ENCODE measurements at places on chromosomes 7 and 10. TPM values are rescaled to one million over a fixed set of nuclear protein-coding genes. Genes with fewer than 3 reads are reported as not detected.

DNA sequence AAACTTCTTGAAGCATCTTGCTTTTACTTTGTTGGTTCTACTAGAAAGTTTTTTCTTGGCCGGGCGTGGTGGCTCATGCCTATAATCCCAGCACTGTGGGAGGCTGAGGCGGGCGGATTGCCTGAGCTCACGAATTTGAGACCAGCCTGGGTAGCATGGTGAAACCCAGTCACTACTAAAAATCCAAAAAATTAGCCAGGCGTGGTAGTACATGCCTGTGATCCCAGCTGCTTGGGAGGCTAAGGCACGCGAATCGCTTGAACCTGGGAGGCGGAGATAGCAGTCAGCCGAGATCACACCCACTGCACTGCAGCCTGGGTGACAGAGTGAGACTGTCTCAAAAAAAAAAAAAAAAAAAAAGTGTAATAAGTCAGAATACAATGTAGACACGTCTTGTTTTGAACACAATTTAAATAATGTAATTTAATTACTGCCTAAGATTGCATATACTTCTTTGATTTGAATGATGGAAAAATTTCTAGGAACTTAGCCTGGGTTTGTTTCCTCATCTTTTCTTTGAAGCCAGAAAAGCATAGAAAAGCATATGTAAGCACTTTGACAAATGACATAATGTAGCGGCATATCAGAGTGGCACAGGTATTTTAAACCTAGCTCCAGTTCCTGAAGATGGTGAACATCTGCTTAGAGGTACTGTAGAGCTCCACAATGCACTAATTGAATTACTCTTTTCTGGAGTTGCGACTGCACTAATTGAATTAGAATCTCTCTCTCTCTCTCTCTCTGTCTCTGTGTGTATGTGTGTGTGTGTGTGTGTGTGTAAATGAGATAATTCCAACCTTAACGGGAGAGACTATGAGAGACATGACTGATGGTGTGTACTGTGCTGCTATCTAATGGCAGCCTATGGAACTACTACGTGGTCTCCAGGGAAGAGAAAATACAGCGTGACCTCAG lies 87.8 kb downstream of the BTRC start:
- DNase-seq, result no peak

Gene EPHA1
- total RNA-seq, result 6.2 TPM

GRCh38 chr10:103845972-103846371 lies 9.4 kb downstream of the SH3PXD2A start:
- no peak for DNase-seq

Gene AGAP9
- total RNA-seq, result 9.2 TPM

Gene OR6B1
- under 0.01 TPM for total RNA-seq

GRCh38 chr10:103558911-103559310 lies 65.4 kb downstream of the NEURL1 start:
- DNase-seq, result no peak

Gene KCND2
- under 0.01 TPM for total RNA-seq

Gene OLAH
- not detected for total RNA-seq

Gene LRRD1
- under 0.01 TPM for total RNA-seq

Gene NEURL1
- 6.7 TPM for total RNA-seq

DNA sequence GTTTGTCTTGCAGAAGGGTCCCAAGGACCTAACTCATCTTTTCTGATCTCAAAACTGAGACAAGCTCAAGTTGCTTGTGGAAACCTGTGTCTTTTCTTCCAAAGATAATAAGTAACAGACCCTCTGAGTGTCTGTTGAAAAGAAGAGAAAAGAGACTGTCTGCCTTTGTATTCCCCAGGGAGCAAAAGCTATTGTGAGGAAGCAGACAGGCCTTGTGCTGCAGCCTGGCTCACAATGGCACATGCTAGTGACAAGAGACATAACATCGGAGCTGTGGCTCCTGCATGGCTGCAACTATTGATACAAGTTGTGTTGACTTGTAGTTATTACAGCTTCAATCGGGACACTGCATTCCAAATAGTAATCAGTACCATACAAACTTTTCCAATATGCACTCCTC lies 202.9 kb downstream of the DKK1 start:
- no peak for DNase-seq

DNA sequence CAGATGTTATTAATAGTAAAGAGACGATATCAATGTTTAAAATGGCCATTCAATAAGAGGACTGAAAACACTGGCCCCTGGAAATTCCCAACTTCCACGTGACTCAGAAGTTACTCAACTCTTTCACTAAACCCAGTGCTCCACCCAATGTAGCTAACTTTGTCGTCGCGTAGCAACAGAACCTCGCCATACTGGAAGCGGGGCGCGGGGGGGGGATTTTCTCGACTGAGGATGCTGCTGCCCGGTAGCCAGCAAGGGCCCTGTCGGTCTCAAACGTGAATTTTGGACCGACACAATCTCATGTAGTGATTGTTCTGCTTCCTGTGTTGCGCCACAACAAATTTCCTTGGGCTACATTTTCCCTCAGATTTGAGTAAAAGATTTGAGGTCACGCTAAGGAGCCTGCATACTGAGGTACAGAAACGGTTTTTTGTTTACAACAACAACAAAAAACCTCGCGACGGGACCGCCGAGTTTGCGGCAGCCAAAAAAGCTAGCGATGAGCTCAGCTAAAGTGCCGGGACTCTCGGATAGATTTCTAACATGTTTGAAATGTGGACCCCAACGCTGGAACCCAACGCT lies 977 bp upstream of the SFR1 start:
- peak; percentile 83 for DNase-seq

DNA sequence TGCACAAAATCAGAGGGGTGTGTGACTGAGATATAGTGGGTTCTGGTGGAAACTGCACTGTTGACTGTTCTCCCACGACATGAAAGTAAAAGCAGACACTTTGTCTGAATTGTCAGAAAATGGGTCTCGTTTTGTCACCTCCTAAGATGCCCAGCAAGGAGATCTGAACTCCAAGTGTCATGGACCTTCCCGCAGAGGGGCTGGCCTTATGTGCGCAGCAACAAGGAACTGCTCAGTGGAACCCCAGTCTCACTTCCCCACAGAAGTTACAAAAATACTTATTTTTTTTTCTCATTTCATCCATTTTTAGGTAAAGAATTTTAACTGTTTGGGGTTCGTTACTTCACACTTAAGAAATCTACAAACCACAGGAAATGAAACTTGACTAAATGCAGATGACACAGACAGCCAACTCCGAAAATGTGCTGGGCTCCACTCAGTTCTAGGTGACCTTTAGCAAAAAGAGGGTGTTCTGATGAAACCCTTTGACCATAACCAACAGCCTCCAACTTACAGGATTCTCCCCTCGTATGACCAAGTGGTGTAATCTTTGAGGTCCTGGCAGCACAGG lies 115.0 kb downstream of the FAM107B start:
- DNase-seq, result peak; percentile 13

DNA sequence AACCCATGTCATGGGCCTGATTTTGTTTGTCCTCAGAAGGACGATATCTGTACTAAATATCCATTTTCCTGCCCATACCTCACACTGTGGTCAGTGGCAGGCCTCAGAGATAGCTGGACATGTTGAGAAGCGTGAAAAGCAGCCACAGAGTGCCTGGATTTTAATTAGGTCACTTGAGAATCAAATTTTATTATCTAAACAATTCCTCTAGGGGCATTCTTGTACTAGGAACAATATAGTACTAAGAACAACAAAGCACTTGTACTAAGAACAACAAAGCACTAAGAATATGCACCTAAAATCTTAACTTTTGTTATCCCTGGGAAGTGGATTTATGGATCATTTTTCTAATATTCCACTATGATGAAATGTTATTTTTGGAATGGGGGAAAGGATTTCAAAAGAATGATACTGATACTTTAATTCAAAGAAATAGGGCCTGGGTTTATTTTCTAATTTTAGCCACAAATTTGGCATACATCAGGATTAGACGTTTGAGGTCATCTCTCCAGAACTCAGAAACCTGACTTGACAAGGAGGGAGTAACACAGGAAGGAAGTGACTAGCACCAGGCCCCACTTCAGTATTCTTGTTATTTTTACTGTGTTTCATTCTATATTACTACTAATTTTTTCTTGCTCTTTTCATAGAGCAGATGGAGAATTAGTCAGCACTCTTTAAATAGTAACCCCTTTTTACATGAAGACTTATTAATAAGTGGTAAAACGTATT lies 112.2 kb downstream of the EXOC4 start:
- peak; percentile 30 for DNase-seq

Gene COL1A2
- not detected for total RNA-seq

DNA sequence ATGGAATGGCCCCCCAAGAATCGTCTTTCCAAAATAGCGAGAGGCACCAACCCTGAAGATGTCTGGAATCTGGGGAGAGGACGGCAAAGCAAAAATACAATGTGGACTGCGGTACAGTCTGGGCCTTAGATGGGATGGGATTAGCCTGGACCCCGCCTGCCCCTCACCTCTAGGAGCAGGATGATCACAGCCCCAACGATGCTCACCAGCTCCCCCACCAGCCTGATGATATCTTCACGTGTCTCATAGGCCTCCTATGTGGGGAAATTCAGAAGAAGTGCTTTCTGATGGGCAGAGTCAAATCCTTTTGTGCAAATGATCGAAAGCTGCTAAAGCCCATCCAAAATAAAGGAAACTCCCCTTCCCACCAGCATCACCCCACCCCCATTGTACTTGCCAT lies 18.2 kb downstream of the TRPV5 start:
- no peak for DNase-seq

- DNase-seq, result no peak
Measured at GRCh38 chr7:98495200-98495955, 94.5 kb upstream of the BAIAP2L1 start.

DNA sequence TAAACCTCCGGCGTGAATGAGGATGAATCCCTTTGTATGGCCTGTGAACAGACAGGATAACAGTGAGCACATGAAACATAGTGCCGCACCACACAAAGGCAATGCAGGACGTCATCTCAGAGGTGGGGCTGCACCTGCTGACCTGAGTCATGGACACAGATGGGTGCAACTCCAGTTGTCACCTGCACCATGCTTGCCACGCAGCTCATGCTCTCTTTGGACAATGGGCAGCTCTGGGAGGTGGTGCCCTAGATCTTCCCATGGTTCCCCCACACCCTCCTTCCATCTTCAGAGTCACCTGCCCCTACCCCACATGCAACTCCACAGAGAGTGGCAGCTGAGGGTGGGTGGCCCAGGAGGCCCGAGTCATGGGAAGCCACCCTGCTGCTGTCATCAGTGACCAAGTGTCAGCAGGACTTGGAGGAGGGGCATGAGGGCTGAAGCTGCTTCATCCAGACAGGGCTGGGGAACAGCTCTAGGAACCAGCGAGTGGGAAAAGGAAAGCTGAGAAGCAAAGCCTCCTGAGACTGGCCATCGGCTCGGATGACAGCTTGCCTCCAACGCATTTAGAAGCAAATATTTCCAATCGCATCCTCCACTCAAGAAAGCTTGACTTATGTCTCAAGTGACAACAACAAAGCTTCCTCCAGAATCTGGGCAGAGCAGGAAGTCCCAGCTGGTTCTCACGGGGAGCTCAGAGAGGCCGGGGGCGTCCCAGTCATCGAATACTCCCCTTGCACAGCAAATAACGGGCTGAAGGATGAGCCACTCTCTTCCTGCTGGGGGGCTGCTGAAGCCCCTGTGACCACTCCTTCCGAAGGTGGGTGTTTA lies 27.1 kb downstream of the VIPR2 start:
- DNase-seq, result no peak

Gene STMP1
- 9.7 TPM for total RNA-seq

Gene CTTNBP2
- total RNA-seq, result under 0.01 TPM

GRCh38 chr7:28107960-28108359 lies 72.6 kb downstream of the JAZF1 start:
- DNase-seq, result no peak

GRCh38 chr7:26460351-26461085 lies 168.9 kb downstream of the SNX10 start:
- no peak for DNase-seq

Gene PLXDC2
- total RNA-seq, result 38.0 TPM

Gene TRIM56
- 22.4 TPM for total RNA-seq

DNA sequence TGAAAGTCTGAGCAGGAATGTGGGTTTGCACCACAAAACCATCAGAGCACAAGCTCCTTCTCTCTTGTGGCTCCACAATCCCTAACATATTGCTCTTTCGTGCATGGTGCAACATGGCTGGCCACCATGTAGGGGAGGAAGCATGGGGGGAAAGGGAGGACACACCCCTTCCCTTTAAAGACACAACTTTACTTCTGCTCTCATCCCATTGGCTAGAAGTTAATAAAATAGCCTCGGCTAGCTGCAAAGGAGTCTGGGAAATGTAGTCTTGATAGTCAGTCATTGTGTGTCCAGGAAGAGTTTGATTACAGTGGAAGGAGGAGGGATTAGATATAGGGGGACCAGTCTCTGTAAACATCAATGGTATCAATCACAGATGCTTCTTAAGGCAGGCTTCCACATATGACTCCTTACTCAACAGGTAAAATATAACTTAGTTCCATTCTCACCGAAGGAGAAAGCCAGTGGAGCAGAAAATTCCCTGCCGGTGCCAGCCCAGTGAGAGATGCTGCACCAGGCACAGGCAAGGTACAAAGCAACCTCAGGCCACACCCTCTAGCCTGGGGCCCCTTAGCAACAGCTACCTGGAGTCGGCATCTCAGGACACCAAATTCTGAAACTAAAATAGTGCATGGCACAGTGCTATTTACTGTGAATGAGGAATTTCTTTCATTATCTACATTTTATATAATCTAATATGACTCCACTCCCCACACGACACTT lies 124.7 kb upstream of the CTBP2 start:
- DNase-seq, result no peak

Data from hematopoietic multipotent progenitor cell (in vitro differentiated cells).